ENCODE measurements at places on chromosomes 7 and 10.

GRCh38 chr7:823649-824048, 8.6 kb upstream of the SUN1 start:
- no peak for DNase-seq

GRCh38 chr7:149320313-149321124, 58.5 kb downstream of the ZNF783 start:
- DNase-seq, result no peak

DNA sequence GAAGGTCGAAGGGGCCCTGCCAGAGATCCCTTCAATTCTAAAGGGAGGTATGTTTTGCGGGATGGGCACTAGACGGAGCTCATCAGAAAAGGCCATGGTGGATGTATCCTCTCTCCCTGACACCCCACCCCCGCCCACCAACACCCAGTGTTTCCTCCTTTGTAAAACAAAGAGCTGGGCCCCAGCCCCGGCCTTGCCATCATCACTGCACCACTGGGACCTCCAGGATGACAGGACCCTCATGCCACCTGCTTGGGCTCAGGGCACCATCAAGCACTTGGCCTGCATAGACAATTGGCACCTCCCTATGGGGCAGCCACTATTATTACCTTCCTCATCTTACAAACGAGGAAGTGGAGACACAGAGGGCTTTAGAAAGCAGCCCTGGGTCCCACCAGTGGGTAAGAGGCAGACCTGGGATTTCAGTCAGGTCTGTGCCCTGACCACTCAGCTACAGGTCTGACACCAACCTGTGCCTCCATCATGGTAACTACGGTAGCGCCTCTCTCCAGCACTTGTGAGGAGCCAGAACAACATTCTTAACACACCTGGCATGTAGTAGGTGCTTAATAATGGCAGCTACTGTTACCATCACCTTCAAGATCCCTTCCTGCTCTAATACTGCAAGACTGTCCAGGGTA, 2.0 kb downstream of the CALML3 start:
- peak; percentile 20 for DNase-seq

DNA sequence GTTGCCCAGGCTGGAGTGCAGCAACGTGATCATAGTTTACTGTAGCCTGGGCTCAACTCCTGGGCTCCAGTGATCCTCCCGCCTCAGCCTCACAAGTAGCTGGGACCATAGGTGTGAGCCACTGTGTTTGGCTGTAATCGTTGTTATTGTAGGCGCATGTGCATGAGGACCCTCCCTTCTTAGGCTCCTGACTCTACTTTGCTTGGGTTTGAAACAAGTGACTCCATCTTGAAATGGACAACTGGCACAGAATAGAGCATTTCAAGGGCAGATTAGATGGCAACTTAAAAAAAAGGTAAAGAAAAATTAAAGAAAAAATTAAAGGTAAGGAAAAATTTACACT, 15.4 kb upstream of the GIMAP8 start:
- DNase-seq, result no peak

GRCh38 chr7:114718861-114719260, 203.0 kb upstream of the MDFIC start:
- DNase-seq, result no peak

DNA sequence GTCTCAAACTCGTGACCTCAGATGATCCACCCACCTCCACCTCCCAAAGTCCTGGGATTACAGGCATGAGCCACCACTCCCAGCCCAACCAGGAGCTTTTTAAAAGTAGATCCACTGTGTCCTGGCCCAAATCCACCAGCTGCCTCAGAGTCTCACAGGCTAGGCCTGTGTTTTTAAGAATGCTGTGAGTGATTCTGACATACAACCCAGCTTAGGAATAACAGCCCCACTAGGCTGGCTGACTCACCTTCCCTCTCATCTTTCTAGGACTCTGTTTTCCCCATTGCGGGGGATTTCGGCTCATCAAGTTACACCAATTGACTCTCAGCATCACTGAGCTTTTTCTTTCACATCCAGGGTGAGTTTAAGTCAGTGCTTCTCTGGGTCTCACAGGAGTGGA, 207.6 kb downstream of the SKIDA1 start:
- DNase-seq, result no peak

DNA sequence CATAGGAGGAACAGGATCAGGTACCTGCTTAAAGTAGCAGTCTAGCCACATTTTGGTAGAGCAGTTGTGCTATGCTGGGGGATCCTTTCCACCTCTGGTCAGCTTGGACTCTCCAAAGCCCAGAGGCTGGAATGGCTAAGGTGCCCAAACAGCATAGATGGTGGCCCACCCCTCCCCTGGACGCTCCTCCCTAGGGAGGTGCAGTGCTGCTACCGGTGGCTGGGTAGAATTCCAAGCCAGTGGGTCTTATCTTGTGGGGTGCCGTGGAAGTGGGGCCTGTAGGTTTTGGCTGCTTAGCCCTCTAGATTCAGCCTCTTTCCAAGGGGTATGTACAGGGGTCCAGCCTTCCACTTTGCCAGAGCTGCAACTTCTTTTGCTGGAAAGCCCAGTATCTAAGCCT, 44.0 kb downstream of the RUNDC3B start:
- DNase-seq, result no peak

GRCh38 chr7:49523870-49524269, 249.6 kb upstream of the VWC2 start:
- no peak for DNase-seq

GRCh38 chr10:48429309-48429708, 122.8 kb downstream of the MAPK8 start:
- DNase-seq, result no peak

GRCh38 chr10:126054191-126054590, 157.8 kb downstream of the FANK1 start:
- no peak for DNase-seq

DNA sequence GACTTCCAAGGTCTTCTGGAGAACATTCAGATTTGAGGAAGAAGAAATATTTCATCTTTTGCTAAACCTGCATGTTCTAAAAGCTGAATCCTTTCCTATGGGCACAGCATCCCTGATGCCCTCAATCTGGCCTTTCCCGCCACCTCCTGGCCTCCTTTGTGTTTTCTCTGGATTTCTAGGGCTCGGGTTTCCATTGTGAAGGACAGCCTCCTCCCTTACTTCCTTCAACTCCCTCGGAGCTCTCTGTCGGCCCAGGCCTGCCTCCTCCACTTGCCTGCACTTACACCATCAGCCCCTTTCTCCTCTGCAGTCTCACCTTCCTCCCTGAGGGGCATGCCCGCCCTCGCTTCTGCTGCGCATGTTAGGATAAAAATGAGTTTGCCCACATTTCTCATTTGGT, 75.4 kb downstream of the WIPF3 start:
- no peak for DNase-seq

DNA sequence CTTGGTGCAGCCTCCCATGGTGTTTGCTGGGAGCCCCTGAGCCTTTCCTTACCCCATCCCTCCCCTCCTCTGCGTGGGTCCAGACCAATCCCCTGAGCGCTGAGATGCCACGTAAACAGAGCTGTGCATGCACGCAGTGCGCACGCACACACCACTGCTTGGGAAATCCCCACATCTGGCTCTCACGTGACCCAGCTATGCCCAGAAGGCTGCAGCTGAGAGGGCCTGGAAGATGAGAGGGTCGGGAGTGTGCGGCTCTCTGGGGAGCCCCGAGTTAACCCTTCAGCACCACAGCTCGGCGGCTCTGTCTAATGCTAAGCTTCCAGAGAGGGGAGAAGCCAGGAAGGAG, 177.2 kb downstream of the SH3PXD2A start:
- peak; percentile 84 for DNase-seq

- no peak for DNase-seq
Observed at GRCh38 chr7:141960687-141961422, 12.7 kb downstream of the TAS2R38 start.

- DNase-seq, result no peak
Observed at GRCh38 chr10:819326-819725, 112.2 kb downstream of the LARP4B start.

- DNase-seq, result no peak
Observed at GRCh38 chr10:59688921-59689351, 20.7 kb downstream of the SLC16A9 start.

- DNase-seq, result no peak
Observed at GRCh38 chr7:45923818-45924217, 2.7 kb upstream of the IGFBP3 start.

GRCh38 chr10:90319188-90319914, 538.5 kb downstream of the HTR7 start:
- DNase-seq, result no peak

DNA sequence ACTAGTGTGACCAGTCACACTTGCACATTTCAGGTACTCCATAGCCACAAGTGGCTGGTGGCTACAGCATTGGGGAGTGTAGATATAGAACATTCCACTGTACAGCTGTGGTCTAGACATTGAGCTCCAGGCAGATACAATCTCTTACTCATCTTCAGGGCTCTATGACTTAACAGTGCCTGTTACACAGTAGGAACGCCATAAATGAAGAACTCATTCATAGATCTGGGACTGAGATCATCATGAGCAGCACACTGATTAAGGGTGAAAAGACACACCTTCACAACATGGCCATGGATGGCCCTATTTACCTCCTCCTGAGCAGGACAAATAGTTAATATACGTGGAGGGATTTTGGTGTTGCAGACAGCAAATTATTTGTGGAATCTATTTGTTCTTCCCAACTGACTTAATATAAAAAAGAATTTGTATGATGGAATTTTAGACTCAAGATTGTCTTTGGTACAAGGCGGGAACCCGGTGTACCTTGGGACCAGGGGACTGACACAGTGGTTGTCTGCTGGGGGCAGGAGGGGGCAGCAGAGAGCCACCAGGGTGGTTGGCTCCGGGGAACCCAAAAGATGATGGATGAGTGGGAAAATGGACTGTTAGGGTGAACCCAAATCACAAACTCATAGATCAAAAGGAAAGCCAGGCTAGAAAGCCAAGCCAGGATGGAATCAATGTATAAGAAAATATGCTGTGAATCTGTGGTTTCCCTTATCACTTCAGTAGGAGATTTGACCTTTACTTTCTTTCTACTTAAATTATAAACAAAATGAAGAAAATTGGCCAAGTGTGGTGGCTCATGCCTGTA, 24.3 kb upstream of the CPA2 start:
- peak; percentile 76 for DNase-seq

DNA sequence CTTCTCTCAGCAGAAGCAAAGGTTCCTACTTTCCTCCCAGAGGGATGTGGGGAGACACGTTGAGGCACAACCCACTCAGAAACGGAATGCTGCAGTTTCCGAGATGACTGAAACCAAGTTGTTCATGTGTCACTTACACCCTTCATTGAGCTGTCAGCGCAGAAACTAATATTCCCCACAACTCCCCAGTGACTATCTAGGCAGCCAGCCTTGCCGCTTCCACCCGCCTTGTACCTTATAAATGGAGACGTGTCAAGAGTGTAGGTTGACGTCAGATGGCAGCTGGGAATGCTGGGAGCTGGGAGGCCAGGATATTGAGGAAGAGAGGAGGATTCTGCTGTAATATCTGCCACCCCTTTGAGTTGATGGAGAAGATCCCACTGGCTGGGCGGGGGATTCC, 15.1 kb downstream of the GPR26 start:
- no peak for DNase-seq

GRCh38 chr10:95236068-95236903, 42.2 kb downstream of the ACSM6 start:
- DNase-seq, result no peak

DNA sequence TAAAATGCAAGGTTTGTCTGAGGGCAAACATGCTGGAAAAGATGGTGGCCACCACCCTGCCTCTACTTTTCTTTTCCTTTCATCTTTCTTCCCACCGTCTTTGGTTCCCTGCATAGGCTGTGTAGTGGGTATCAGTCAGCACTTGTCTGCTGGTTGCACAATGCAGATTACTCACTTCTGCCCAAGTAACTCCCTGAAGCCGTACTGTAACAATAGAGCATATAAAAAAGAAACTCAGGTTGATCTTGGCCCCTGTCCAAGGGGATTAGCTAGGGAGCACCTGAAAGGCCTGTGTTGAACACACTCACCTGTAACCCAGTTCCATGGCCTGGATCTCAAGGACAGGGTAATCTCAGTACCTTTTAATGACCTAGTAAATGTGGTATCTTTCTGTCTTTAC, 533.0 kb upstream of the GALNT17 start:
- DNase-seq, result no peak

DNA sequence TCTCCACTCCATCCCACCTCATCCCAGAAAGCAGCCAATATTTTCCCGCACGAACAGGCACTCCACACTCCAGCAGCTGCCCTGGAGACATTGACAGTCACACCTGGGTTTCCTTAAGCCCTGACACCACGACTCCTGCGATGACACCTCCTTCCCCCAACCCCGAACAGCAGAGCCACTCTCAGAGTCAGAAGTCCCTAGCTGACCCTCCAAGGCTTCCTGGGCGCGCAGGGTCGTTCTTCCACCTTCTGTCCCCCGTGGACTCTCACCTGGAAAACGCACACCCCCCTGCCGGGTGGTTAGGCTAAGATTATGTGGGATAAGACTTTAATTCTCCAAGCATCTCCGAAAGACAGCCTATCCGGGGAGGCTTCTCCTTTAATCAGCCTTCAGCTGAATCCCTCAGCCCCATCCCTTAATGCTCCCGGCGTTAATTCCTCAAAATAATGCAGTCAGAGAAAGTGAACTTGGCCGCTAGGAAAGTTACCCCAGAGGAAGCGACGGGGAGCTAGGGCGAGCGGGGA, 1.1 kb downstream of the DENND11 start:
- DNase-seq, result no peak

DNA sequence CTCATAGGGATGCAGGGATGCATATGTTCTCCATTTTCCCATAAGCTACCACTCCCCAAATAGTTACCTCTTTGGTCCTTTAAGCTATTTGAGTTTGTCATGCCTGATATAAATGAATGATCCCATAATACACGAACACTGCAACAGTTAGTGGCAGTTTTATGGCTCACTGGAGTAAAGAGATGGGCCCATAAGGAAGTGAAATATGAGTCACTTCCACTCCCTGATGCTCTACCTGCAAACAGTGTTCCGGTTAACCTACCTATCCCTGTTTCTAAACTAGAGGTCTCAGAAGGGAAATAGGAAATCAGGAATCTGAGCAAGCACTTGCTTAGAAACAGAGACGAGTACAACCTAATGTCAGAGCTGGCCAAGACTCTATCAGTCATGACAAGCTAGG, 71.7 kb downstream of the CALD1 start:
- no peak for DNase-seq

GRCh38 chr10:86046845-86047460, 319.6 kb downstream of the GRID1 start:
- peak; percentile 46 for DNase-seq

- no peak for DNase-seq
Observed at GRCh38 chr7:134434701-134435100, 24.2 kb downstream of the AKR1B1 start.

DNA sequence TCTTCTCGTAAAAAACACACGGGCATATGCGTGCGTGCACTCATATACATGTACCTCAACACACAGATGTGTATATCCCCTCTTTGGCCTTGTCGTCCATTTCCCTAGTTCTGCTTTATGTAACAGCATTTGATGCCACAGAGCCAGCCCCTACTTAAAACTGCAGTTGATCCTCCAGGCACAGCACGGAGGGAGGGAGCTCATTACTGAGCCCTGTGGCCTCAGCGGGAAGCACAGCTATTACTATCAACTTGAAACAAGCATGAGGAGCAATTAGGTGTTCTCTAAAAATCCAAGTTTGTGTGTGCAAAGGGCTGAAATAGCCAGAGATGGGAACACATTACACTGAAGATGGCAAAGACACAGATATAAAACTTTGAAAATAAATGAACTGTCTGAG, 580.9 kb downstream of the GLRX3 start:
- DNase-seq, result no peak
